ENCODE measurements at places on chromosomes 5 and 9.

GRCh38 chr9:90925581-90926257, 124.1 kb downstream of the SYK start:
- no peak for DNase-seq

GRCh38 chr9:98074115-98074990, 17.8 kb downstream of the NANS start:
- DNase-seq, result peak; percentile 15

- no peak for DNase-seq
Observed at GRCh38 chr9:114390952-114391351, 3.2 kb upstream of the AKNA start.

- no peak for DNase-seq
Observed at GRCh38 chr5:13188371-13188770, 756.1 kb downstream of the DNAH5 start.

DNA sequence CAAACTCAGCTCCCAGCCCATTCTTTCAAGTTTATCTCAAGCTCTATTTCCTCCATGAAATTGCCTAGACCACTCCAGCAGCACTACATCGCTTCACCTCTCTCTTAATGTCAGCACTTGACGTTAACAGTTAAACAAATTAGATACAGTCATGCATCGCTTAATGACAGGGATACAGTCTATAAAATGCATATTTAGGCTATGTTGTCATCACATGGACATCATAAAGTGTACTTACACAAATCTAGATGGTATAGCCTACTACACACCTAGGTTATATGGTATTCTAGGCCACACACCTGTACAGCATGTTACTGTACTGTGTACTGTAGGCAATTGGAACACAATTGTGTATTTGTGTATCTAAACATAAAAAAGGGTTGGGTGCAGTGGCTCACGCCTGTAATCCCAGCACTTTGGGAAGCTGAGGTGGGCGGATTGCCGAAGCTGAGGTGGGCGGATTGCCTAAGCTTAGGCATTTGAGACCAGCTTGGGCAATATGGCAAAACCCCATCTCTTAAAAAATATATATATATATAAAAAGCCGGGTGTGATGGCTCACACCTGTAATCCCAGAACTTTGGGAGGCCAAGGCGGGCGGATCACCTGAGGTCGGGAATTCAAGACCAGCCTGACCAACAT, 13.4 kb upstream of the PCSK5 start:
- no peak for DNase-seq

DNA sequence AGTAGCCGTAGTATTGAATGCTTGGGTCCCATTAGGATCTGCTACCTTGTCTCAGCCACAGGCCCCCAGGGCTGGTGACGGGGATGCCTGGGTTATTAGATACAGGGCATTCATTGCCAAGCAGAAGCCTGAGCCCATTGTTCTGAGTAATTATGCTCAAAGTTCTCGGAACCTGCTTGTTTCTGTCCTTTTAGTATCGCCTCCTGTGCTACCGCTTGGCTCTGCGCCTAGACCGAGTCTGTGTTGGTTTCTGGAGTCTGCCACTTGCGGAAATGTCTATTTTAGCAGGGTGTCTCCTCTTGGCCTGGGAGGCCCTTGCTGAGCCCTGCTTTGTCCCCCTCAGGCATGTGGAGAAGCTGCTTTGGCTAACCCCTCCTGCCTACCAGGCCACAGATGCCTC, 506.1 kb downstream of the BNC2 start:
- no peak for DNase-seq

- DNase-seq, result no peak
Observed at GRCh38 chr9:107952773-107953172, 463.2 kb upstream of the KLF4 start.

GRCh38 chr5:42590566-42590965, 166.1 kb upstream of the CCDC152 start:
- no peak for DNase-seq

DNA sequence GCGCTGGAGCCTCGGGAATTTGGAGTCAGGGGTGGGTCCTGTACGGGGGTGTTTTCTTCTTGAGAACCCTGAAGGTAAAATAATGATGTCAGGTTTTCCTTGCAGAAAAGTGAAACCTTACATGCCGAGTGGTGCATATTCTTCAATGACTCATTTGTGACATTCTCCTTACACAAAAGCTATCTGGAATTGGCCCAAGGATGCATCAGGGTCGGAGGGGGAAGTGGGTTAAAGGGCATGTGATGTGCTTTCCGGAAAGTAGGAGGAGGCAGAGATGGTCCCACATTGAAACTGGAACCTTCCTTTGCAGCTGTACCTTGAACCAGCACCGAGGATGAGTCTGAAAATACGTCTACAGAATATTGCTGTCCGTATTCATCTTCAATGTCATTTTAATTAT, 411.2 kb upstream of the IRX4 start:
- DNase-seq, result no peak

- no peak for DNase-seq
Observed at GRCh38 chr9:116151966-116152381, 1.6 kb upstream of the PAPPA start.

Data from NCI-H2029 (cell line).